Pulmonary artery endothelial cell (primary cell): ENCODE measurements at places on chromosomes 5 and 9.

DNA sequence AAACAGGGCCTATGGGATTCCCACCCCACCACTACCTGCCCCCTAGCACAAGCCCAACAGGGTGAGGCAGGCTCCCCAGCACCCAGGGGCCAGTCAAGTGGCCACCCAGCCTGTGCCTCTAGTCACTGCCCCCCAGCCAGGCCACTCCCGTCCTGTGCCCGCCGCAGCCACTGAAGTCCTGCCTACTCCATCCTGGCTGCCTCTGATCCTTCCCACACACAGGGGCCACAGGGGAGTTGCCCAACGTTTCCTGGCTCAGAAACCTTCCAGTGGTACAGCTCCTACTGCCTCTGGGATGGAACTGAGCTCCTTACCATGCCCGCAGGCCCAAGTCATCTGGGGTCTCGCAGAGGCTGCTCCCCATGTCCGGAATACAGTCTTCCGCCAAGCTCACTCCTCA lies 70.2 kb upstream of the STXBP1 start:
- no peak for DNase-seq

DNA sequence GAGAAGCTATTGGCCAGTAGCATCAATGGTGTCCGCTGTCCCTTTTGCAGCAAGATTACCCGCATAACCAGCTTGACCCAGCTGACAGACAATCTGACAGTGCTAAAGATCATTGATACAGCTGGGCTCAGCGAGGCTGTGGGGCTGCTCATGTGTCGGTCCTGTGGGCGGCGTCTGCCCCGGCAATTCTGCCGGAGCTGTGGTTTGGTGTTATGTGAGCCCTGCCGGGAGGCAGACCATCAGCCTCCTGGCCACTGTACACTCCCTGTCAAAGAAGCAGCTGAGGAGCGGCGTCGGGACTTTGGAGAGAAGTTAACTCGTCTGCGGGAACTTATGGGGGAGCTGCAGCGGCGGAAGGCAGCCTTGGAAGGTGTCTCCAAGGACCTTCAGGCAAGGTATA lies 10.8 kb downstream of the TRIM32 start:
- no peak for DNase-seq

GRCh38 chr9:133103987-133104505 lies 17.0 kb downstream of the RALGDS start:
- DNase-seq, result no peak

GRCh38 chr5:167509076-167509475 lies 782.4 kb upstream of the WWC1 start:
- no peak for DNase-seq

DNA sequence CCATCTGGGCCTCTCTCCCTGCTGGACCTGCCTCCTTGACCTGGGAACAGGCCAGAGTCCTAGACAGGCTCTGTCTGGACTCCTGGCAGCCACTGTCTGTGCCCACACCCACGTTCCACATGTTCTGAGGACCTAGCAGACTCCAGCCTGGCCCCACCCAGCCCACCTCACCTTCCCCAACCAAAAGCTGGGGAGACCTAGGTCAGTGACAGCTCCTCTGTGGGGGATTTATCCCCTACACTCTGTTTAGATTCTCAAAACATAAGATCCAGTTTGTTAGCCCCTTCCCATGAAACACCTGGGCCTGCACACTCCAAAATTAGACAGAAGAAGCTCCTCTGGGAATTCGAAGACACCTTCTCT lies 59.8 kb upstream of the ADAMTS2 start:
- no peak for DNase-seq

- no peak for DNase-seq
These were observed 53.5 kb downstream of the FOXI1 start for GRCh38 chr5:170159101-170159698.

GRCh38 chr5:67181648-67182221 lies 14.9 kb downstream of the CD180 start:
- DNase-seq, result no peak

- no peak for DNase-seq
These were observed 170.4 kb downstream of the ARRDC3 start for GRCh38 chr5:91212714-91213092.

GRCh38 chr9:93096131-93096802 lies at the start of gene CARD19:
Gene CARD19 (plus strand): TSS chr9:93096217. CDS start chr9:93096346, 129 bp downstream.
- no peak for DNase-seq

GRCh38 chr5:33043343-33043997 lies 332.3 kb downstream of the NPR3 start:
- no peak for DNase-seq

- DNase-seq, result no peak
These were observed 64.9 kb downstream of the ZNF354C start for GRCh38 chr5:179124853-179125788.

DNA sequence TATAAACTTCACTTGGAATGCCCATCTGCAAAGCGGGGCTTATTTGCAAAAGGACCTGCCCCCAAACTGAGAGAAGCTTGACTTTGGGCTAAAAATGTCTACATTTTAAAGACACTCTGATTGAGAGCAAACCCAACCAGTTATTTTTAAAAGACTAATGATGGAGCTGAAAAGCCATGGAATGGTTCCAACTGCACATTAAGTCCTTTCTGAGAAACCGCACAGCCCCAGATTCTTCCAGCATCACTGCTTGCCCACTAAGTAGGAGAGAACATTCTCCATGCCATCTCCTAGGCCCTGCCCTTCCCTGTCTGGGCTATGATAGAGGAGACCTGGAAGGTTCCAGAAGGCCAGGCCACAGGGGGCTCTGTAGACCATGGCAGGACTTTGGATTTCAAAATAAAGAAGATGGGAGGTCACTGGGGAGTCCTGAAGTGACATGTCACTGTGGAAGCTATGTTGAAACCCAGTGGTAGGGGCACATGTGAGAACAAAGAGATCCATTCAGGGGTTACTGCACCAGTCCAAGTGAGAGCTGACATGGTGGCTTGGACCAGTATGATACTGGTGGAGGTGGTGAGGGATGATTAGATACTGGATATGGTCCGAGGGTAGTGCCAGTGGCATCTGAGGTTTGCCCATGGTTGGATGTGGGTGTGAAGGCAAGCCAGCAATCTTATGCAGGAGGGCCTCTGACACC lies 179.2 kb downstream of the DAB2IP start:
- DNase-seq, result no peak

GRCh38 chr9:137390553-137391410 lies 32.2 kb downstream of the EXD3 start:
- DNase-seq, result no peak

DNA sequence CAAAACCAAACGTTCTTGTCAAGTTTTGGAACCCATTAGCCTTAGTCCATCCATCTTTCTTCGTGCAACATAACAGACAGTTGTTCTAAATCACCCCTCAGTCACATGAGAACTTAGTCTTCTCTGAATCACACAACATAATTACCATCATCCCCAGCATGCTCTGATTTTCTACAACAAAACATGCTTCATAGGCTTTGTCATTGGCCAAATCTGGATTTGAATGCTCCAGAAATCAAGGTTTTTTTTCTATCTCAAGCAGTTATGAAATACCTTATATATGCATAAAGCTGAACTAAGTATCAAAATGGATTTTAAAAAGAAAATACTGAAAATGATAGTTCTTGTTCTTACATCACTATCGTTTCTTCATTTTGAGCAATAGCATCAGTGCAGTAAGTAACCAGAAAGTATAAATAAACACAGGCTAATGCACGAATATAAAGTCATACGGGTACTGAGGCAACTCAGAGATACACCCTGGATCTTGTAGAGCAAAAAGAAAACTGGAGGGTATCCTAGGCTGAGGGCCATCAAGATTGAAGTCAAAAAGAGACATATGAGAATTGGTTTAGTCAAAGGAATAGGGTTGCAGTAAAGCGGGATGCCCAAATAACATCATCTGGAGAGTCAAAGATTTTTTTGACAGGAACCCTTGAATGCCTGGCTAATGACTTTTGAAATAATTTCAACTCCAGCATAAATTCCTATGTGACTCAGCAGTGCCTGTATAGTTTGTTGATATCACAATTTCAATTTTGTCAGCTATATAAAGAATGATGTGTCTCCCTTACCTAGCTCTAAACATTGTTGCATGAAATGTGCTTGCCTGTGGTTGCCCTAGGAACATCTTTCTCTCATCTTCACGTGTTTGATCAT lies 164.7 kb downstream of the ADAMTSL1 start:
- no peak for DNase-seq

GRCh38 chr9:74330487-74331214 lies 166.5 kb upstream of the RORB start:
- DNase-seq, result no peak

GRCh38 chr5:119312403-119312802 lies 43.4 kb upstream of the TNFAIP8 start:
- no peak for DNase-seq

GRCh38 chr5:78500028-78500427 lies 139.6 kb downstream of the SCAMP1 start:
- DNase-seq, result no peak

DNA sequence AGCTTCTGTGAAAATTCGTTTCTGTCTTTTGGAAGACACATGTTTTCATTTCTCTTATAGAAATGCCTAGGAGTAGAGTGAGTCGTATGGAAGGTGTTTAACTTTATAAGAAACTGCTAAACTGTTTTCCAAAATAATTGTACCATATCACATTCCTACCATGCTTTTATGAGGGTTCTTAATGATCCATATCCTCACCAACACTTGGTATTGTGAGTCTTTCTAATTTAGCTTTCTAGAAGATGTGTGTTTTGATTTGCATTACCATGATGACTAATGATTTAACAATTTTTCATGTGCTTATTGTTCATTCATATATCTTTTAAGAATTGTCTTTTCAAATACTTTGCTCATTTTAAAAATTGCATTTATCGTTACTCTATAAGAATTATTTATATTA lies 223.6 kb downstream of the COMMD10 start:
- DNase-seq, result no peak

GRCh38 chr9:82489201-82489821 lies 500.7 kb downstream of the SPATA31D1 start:
- no peak for DNase-seq

DNA sequence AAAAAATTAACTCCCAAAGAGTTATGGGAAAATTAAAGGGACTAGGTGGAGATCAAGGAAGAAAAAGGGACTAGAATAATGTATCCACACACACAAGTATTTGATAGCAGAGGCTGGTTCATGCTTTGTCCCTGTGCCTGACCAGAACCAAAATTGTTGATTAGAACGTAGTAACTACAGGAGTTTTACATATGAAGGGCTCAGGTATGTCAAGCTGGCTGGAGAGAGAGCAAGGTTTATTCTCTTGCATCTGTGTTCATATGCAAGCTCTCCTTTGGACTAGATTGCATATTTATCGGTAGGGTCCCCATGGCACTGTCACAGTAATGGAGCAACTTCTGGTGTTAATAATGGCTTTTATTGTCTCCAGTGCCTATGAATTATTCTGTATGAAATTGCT lies 239.9 kb upstream of the TRPM3 start:
- no peak for DNase-seq

DNA sequence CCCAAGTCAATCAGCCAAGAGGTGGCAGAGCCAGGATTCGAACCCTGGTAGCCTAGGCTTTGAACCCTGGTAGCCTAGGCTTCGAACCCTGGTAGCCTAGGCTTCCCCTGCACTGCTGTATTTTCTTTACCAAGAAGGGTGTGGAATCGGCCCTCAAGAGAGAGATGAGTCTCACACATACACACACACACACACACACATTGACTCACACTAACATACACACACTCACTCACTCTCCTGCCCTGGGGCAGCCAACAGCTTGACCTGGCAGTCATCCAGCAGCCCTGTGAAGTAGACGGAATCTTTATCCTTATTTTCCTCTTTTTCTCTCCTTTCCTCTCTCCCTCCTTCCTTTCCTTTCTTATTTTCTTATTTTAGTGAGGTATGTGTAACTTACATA lies 55.4 kb upstream of the RPL26L1 start:
- DNase-seq, result peak; percentile 78

GRCh38 chr5:140251527-140251973 lies 51.4 kb downstream of the PFDN1 start:
- DNase-seq, result peak; percentile 67
